ENCODE measurements at places on chromosomes 1 and 21. TPM values are rescaled to one million over a fixed set of nuclear protein-coding genes. Genes with fewer than 3 reads are reported as not detected.

The SLC1A7 gene
- total RNA-seq = not detected

- no peak for DNase-seq
Measured at GRCh38 chr1:34419663-34420136, 243.0 kb downstream of the C1orf94 start.

The SELE gene
- 2.6 TPM for total RNA-seq

DNA sequence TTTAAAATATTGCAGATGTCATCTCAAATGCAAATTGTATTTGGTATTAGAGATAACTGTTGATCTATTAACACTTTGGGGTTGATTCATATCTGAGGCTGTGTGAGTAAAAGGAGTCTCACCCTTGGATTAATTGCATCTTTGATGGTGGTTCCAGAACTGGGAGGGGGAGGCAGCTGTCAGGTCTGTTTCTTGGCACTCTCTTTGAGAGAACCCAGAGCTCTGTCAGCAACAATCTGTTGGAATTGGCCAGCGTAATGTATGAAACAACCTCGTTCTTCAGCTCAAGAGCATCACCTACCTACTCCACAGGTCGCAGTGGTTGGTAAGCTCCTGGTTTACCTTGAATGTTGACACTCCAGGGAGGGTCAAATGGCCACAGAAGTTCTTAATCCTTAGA lies 424.1 kb downstream of the CAMTA1 start:
- no peak for DNase-seq

DNA sequence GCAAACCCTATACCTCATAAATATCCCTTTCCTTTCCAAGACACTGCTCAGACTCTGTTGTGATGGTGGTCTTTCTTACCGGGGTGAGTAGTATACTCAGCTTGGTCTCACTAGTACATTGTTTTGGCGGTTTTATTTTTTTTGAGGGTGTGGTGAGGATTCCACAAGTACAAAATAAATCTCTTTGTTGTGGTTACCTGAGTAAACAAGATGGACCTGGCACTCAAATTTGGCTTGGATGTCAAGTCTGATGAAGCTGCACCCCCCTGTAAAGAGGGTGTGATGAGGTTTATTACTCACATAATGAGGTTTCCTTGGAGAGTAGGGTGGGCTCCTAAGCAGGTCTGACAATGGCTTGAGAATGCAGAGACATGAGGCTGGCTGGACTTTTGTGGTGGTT lies 68.2 kb upstream of the KCNJ6 start:
- DNase-seq = no peak

The DNAJC6 gene
- total RNA-seq = 0.31 TPM

GRCh38 chr1:3504151-3504821 lies 49.8 kb downstream of the ARHGEF16 start:
- DNase-seq = no peak

GRCh38 chr1:64748222-64748621 lies 3.3 kb downstream of the RAVER2 start:
- DNase-seq = no peak

DNA sequence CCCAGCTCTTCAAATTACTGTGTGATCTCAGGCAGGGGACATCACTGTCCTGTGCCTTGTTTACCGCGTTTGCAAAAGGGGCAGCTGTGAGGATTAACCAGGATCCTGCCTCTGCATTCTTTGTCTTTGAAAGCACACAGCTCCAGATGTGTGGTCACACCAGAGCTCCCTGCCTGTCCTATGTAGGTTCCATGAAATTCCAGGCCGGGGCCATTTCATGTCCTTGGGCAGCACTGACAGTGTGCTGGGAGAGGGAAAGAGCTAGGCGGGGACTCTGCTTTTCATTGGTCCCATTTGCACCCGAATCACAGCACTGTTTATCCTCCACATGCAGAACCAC lies 42.2 kb upstream of the SELENON start:
- DNase-seq = no peak

DNA sequence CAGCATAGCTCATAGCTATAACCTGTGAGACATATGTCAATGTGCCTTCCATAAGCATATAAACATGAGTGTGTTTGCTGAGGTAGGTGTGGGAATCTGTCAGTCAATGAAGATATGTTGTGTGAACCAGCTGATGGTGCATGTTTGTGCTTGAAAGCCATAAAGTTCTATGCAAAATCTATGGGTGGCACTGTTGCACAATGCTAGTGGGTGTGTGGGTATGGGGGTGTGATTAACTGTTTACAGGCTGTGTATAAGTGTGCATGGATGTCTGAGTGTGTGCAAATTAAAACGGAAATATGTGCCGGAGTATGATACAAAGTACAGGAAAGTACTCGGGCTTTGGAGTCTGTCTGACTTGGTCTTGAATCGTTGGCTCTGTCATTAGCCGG lies 1.0 kb upstream of the ATP2B4 start:
- DNase-seq = no peak

The OR2G6 gene
- not detected for total RNA-seq

- DNase-seq = no peak
Measured at GRCh38 chr1:232600424-232601258, 29.3 kb downstream of the SIPA1L2 start.

Measured in esophagus squamous epithelium (tissue), 5 donors.